Panc1 (cell line): ENCODE measurements at places on chromosomes 6 and 20. TPM values are rescaled to one million over a fixed set of nuclear protein-coding genes. Genes with fewer than 3 reads are reported as not detected.

Gene C6orf52
- 6.5 TPM for total RNA-seq

Gene RNF114
- 70.0 TPM for total RNA-seq

Gene LHFPL5
- not detected for total RNA-seq

Gene PRDM1
- 2.6 TPM for total RNA-seq

Gene HLA-DQA1
- total RNA-seq, result 0.39 TPM

Gene COQ3
- total RNA-seq, result 9.5 TPM

Gene GNRH2
- 0.49 TPM for total RNA-seq

Gene PSORS1C1
- 2.9 TPM for total RNA-seq

Gene PRR18
- total RNA-seq, result 0.23 TPM

Gene SIRPB2
- total RNA-seq, result not detected

Gene LTA
- total RNA-seq, result 0.72 TPM

Gene EPHA7
- 8.6 TPM for total RNA-seq

Gene MTFR2
- total RNA-seq, result 12.8 TPM

Gene LZTS3
- total RNA-seq, result 5.2 TPM

Gene MCHR2
- total RNA-seq, result not detected

Gene DPPA5
- not detected for total RNA-seq

Gene RAB44
- not detected for total RNA-seq

Gene PRPF6
- 88.4 TPM for total RNA-seq

Gene SEL1L2
- not detected for total RNA-seq
